ENCODE measurements at places on chromosomes 13 and 19.

- no peak for DNase-seq
Measured at GRCh38 chr13:73767191-73767741, 366.9 kb downstream of the KLF12 start.

DNA sequence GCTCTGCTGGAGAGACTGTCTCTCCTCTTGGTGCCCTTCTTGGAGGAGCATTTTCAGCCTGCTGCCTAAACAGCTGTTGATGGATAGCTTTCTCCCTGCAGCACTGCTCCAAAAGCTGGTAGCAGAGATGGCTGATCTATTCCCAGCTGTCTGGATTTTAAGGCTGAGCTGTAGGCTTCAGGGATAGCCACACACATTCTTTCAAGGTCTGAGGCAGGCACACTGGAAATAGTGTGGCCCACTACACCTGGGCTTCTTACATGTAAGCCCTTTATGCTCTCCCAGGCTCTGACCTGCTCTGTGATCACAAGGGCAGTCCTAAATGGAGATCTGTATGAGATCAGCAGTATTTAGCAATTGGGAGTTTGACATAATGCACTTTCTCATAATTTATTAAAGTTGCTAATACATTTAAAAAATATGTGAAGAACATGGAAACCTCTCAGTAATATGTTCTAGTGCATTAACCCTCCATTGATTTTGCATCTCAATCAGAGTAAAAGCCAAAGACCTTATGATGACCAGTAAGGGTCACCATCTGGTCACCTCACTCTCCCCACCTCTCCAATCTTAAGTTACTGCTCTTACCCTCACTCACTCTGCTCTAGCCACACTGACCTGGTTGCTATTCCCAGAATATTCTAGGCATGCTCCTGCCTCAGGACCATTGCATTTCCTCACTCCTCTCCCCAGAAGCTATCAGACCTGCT is 91.6 kb downstream of the MBNL2 start:
- no peak for DNase-seq

DNA sequence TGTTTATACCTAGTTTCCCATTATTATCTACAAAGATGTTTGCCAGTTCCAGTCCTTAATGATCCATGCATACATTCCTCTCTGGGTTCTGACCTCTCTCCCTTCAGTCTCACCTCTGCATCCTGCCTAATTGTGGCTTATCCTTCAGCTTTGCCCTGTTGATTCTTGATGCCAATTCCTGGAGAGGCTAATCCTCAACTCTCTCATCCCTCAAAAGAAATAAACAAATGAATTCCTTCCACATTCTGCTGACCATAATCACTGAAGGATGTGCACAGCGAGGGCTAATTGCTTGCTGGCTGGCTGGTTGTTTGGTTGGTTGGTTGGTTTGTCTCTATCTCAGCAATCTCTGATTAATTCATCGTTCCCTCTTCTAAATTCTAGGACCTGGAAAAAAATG is 113.8 kb downstream of the IRS2 start:
- DNase-seq: peak; percentile 21

- no peak for DNase-seq
Measured at GRCh38 chr13:69389899-69390298, 717.7 kb upstream of the ATXN8OS start.

DNA sequence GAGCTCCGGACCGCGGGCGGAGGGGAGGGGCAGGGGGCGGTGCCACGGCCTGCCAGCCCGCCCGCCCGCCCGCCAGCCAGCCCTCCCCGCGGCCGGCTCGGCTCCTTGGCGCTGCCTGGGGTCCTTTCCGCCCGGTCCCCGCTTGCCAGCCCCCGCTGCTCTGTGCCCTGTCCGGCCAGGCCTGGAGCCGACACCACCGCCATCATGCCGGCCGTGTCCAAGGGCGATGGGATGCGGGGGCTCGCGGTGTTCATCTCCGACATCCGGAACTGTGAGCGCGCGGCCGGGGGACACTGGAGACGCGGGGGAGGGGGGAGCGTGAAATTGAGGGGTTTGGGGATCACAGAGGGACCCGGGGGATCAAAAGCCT is at the start of gene AP2A1:
TSS of gene AP2A1 (plus strand) at position 72 of the 370 bp plus-strand sequence. CDS start at position 205, 133 bp downstream.
- DNase-seq: no peak
